Stimulated activated CD4-positive, alpha-beta T cell treated with anti-CD3 and anti-CD28 coated beads, Interleukin-4, amount 100 ng/mL, for 1 hour (primary cell): ENCODE measurements at places on chromosomes 16 and 17.

DNA sequence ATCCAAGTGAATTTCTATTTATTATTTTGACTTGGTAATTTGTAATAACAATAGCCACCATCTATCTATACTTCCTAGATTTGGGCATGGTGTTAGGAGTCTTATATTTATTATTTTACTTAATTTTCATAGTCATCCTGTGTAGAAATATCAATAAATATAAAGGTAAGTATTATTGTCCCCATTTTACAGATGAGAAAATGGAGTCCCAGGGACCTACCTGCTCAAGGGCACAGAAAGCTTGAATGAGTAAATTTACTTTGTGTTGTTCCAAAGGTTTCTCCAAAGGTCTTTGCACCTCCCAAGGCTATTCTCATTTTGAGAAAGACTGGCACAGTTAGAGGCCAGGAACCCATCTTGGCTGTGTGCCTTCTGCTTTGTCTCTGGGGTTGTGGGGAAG is 738.3 kb downstream of the WWOX start:
- DNase-seq, result no peak

DNA sequence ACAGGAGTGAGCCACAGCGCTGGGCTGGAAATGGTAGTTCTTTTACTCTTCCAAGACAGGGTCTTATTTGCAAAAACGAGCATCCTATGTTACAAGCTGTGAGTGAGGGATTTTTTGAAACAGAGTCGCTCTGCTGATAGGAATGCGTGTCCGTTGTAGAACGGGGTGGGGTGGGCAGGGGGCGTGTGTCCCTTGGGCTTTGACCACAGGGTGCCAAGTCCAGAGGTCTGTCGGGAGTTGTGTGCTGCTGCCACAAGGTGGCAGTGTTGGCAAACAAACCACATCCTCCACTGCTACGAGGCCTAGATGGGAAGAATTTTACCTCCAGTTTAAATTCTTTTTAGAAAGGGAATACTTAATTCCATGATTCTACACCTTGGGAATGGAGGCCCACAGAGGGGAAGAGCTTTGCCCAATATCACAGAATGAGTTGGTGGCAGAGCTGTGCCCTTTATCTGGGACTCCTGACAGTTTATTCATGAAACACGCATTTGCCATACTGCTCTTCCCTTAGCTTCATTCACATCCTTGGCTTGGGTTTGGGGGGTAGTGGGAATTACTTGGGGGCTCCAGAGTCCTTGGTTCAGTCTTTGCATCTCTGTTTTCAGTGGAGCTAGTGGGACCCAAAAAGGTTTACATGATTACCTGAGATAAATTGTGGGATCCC is 30.6 kb upstream of the ETV4 start:
- DNase-seq, result peak; percentile 64

GRCh38 chr17:6041246-6041645 is 28.9 kb upstream of the WSCD1 start:
- DNase-seq, result no peak

- no peak for DNase-seq
Observed at GRCh38 chr16:54268340-54268739, 18.2 kb downstream of the IRX3 start.

DNA sequence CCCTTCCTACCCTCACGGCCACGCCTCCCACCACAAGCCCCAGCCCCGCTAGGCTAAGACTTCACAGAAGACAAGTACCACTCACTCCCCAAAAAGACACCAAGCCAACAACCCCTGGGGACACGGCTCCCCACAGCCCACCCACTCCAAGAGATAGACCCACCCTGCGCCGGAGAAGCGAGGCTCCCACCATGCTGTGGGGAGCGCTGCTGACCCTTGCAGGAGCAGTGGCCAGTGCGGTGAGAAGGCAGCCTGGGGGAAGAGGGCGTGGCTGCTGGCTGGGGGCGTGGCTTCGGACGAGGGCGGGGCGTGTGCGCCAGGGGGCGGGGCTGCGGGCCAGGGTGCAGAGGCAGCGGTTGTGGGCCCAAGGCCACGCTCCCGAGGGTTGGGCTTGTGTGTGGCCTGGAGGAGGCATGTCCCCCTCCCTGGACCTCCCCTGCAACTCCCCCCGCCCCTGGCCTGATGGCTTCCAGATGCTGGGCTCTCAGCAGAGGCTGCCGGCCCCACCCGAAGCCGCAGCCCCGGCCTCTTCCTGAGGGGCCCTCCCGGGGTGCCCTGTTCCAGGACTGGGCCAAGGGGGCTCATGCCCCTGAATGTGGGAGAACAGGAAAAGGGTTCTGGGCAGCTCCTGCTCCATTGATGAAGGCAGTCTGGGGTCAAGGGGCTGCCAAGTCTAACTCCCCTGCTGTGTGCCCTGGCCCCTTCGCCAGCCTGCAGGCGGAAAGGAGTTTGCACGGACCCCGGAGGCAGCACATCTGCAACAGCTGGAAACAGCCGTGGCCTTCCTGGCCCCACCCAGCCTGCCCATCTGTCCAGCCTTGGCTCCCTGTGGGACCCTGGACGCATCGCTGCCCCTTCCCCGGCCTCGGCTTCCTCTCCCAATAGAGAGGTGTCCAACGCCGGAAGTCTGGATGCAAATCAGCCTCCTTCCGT is 9.1 kb downstream of the TFAP4 start:
- no peak for DNase-seq

GRCh38 chr16:58054289-58054688 is 28.7 kb downstream of the MMP15 start:
- DNase-seq, result no peak

- DNase-seq, result peak; percentile 62
Observed at GRCh38 chr17:33750943-33751701, 458.0 kb upstream of the ASIC2 start.

- DNase-seq, result no peak
Observed at GRCh38 chr17:14902297-14902696, 362.8 kb downstream of the PMP22 start.

GRCh38 chr17:5002121-5002788 is 4.5 kb downstream of the KIF1C start:
- no peak for DNase-seq

GRCh38 chr17:7969433-7969832 is 33.0 kb upstream of the GUCY2D start:
- no peak for DNase-seq

DNA sequence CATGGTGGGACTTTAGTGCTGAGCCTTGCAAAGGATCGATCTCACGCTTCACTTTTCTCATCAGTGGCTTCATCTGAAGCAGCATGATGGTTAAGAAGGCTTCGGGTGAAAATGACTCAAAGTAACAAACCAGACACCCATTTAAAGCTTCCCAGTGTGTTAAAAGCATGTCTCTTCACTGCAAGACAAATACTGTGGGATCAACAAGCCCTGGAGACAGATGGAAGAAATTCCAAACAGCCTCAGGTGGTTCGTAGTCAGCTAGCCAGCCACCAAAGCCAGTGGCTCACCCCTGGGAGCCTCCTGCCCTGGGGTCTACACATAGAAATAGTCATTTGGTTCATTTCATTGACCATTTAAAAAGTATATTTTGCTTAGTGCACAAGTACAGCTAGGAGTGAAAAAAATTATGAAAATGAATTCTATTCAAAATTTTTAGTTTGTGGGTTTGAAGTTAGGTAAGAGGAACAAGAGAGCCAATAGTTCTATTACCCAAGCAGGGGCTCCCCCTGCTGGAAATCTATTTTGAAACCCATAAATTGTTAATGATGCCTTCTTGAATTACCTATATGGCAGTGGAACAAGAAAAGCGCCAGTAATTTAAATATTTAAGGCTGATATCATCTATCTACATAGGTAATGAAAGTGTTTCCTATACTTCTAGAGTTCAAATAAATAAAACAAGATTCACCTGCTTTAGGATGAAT is 51.6 kb downstream of the PMP22 start:
- no peak for DNase-seq

DNA sequence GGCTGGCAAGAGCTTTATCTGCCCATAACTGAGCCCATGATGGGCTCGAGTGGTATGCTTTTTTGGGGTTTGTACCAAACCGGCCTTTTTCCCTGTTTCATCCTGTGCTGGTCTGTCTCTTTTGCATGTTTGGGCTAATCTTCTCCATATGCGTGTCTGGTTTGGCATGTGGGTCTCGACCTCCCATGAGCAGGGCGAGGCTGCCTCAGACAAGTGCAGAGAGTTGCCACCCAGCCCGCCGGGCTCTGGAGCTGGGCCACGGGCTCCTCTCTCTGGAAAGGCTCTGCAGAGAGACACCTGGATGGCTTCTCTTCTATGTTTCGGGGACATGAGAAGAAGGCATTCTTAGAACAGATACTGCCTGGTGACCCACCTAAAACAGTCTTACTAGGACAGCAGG is 67.8 kb upstream of the TBX2 start:
- DNase-seq, result no peak
